Retinal pigment epithelial cell (primary cell): ENCODE measurements at places on chromosomes 1 and 21.

- DNase-seq: no peak
These were observed 10.6 kb downstream of the ZBTB17 start for GRCh38 chr1:15965228-15965767.

- no peak for DNase-seq
These were observed 140.5 kb downstream of the NTPCR start for GRCh38 chr1:233090746-233091494.

DNA sequence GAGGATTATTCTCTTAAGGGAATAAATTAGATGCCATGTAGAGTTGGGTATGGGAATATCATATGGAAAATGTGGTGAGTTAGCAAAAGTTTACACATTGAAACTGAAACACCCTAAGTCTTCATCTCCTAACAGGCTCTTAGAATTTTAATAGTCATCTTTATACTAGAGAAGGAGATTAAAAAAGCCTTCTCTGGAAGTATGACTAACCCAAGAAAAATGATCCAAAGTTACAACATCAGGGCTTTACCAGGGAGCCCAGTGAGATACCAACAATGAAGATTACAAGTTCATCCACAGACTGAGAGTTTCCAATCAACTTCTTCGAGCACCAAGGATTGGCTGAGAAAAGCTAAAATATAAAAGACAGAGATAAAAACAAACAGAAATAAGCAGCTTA, 70.0 kb upstream of the KIAA0040 start:
- no peak for DNase-seq

- DNase-seq: no peak
These were observed 516 bp downstream of the TBX15 start for GRCh38 chr1:118987468-118988185.

DNA sequence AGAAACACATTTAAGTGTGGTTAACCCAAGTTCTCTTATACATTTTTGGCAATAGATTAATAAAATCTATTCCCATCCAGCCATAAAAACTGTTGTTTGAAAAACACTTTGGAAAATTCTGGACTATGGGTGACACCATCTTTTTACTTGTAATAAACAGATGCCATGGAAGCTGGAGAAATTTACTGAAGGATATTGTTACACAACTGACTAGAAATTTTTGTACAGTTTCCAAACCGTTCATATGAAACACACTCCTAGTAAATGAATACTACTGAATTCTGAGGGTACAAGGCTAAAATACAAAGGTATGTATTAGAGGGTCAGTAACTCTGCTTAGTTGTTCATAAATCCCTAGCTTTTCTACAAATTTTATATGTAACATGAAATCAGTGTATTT, 48.7 kb downstream of the TRIM33 start:
- DNase-seq: no peak

DNA sequence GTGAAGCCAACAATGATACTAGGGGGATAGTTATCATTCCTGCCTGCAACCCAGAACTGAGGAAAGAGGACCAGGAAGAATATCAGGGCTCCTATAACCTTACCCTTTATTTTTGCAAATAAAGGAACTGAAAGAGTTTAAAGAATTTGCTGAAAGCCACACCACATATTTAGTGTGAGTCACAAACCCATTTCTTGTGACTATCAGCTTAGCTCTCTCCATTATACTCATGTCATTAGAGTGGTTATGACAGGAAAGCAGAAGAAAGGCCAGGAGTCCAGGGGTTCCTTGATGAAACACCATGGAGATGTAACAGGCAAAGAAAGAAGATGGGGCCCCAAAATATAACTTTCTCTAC, 141.1 kb upstream of the SAMSN1 start:
- no peak for DNase-seq
